ENCODE measurements at places on chromosomes 2 and 18.

DNA sequence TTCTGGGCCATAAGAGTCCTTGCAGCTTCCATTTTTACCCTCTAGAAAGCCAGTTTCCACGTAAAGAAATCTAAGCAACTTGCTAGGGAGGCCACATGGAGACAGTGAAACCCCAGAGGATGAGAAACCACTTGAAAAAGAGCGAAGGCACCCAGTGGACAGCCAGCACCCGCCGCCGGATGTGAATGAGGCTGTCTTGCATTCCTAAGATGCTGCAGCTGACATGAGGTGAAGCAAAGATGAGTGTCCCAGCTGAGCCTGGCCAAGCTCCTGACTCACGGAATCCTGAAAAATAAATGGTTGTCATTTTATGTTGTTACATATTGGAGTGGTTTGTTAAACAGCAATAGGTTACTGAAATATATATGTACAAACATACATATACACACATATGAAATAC lies 65.9 kb upstream of the STPG4 start:
- no peak for DNase-seq

DNA sequence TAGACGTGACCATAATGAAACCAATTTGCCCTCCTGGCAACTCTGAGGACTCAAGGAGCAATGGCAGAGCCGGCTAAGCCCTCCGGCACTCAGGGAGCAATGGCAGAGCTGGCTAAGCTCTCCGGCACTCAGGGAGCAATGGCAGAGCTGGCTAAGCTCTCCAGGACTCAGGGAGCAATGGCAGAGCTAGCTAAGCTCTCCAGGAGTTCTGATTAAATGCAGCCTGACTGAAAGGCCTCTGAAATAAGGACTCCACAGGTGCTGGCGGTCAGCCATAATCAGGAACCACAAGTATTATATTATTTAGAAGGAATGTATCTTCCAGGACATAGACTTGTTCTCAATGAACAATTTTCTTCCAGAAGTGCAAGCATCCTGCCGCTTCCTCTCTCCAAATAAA lies 65.2 kb downstream of the C2orf76 start:
- no peak for DNase-seq

GRCh38 chr18:66872277-66872676 lies 268.4 kb upstream of the CDH19 start:
- DNase-seq = no peak

DNA sequence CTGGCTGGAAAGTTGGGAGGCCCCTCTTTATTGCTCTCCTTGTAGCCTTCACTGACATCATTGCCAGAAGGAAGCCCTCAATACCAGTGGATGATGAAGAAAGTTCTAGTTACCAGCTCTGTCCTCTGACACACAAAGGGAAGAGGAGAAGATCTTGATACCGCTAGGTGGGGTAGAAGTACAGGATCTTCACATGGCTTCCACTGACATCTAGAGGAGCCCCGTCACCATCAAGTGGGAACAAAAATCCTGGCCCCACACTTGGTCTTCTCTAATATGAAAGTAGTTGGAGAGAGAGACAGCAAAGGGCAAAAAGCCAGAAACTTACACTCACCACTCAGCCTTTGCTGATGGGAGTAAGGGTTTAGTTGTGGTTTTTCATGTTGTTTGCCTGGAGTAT lies 12.4 kb downstream of the XIRP2 start:
- DNase-seq = no peak

- DNase-seq = no peak
Observed at GRCh38 chr2:129361688-129362087, 617.8 kb upstream of the RAB6C start.

DNA sequence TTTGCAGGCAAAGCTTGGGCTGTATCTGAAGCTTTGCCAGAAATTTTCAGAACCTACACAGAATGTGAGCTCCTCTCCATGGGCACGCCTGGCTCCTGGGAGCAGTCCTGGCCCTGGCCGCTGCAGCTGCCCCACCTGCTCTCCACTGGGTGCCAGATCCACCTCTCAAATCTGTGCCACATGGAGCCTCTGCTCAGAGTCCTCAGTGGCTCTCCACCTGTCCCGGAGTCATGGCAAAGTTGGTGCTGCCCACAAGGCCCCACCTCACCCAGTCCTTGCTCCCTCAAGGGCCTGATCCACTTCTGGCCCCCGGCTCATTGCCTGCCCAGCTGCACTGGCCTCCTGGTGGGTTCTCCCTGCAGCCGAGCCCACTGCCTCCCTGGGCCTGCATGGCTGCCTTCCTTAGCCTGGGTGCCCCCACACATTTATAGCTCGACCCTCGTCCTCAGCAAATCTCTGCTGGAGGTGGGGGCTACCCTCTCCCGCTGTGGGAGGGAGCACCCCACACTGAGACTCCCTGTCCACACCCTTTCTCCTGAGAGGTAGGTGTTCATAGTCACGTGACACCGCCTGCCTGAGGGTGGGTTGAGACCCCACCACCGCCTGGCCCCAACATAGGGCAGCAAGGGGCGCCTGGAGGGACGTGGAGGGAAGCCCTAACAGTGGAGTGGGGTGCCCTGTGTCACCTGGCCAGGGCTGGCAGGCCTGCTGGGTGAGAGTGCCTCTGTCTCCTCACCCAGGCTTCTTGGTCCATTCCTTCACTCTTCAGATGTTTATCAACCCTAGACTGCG lies 224.1 kb downstream of the SH3RF3 start:
- DNase-seq = peak; percentile 30

- DNase-seq = no peak
Observed at GRCh38 chr2:69973335-69973735, 11.9 kb upstream of the ASPRV1 start.

- DNase-seq = peak; percentile 42
Observed at GRCh38 chr2:240822280-240822847, 2.3 kb upstream of the KIF1A start.

- no peak for DNase-seq
Observed at GRCh38 chr2:233690444-233690843, 2.2 kb upstream of the UGT1A6 start.

DNA sequence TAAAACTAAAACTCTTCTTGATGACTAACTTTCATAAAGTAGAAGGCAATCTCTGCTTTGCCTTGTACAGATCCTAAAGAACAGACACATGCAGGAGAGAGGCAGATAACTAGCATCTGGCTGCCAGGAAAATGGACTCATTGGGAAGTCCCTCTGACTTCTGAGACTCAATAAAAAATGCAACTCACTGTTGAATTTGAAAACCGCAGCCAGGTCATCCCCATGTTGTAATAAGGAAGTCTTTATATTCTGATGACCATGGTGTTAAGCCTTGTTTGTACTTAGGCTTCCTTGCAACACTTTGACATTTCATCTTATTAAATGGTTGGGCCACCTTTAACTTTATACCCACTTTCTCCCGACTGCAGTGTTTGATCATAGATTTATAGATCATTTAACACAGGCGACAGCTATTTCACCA lies 375.1 kb upstream of the KCNH7 start:
- DNase-seq = no peak

DNA sequence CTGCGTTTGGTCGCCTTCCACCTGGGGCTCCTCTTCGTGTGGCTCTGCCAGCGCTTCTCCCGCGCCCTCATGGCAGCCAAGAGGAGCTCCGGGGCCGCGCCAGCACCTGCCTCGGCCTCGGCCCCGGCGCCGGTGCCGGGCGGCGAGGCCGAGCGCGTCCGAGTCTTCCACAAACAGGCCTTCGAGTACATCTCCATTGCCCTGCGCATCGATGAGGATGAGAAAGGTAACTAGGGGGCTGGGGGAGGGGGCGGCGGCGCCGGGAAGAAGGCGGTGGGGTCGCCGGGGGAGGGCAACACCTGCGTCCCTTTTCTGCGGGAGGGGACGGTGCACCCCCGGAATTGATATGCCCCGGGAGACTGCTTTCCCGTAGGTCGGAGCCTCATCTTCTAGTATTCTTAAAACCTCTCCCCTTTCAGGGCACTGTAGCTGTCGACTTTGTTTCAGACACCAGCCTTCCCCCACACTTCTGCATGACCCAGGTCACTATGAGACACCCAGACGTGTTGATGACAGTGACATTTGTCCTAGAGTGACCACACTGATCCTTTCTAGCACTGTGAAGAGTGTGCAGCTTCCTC lies 755 bp downstream of the SPAST start:
- DNase-seq = peak; percentile 59

DNA sequence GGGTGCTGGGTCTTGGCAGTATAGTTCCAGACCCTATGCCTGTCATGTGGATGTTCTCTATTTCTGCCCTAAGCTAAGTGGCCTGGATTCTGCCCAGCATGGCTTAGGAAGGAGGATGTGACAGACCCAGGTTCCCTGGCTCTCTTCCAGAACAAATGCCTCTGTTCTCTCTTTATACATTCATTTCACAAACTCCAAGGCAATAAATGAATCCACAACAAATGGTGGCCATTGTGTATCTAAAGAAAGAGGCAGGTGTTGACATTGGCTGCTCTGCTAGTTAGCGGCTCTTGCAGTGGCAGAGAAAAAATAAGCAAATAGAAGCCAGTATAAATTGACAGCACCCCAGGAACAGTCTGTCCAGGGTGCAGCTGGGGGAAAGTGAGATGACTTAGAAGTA lies 298.6 kb downstream of the SUCLG1 start:
- no peak for DNase-seq

GRCh38 chr2:177535958-177536504 lies 143.5 kb downstream of the AGPS start:
- no peak for DNase-seq

GRCh38 chr2:112839407-112840067 lies 3.0 kb upstream of the IL1B start:
- DNase-seq = no peak

DNA sequence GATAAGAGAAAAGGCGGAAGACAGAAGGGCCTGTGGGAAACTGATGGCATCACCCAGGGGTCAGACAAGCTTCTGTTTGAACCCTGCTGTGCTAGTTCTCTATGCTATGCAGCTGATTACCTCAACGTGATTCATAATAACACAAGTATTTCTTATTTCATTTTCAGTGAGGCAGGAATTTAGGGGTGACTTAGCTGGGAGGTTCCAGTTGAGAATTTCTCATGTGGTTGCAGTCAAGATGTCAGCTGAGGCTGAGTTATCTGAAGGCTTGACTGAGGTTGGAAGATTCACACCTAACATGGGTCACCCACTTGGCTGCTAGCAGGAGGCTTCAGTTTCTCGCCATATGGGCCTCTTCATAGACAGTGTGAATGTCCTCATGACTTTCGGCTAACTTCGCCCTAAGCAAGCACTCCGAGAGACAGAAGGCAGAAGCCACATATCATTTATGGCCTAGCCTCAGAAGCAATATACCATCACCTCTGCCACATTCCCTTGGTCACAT lies 34.0 kb upstream of the TMEM131 start:
- no peak for DNase-seq

DNA sequence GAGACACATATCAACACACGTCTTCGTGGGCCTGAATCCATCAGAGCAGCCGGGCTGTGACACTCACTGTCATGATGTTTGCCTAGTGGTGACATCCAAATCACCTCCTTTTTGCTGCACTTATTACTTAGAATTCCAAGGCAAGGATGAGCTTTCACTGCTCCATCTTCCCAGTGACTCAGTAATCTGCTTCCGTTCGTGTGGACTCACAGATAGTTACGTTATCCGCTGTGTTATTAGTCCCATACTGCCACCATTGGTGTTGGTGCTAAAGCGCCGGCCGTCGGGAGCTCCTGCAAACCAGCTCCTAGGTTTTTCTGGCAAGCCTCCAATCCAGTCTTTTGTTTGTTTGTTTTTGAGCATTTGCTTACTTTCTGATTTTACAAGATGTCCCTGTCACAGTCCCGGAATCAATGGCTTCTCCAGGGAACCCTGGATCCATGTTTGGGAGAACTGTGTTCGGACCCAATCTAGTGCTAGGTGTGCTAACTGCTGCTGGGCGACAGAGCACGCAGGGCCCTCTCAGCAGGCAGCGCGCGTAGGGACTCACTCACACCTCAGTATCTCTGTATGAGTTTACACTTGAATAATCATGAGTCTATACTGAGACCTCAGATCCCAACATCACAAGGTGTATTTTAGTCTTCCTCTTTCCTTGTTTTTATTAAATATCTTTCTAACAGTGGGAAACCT lies 42.6 kb downstream of the HDAC4 start:
- no peak for DNase-seq

DNA sequence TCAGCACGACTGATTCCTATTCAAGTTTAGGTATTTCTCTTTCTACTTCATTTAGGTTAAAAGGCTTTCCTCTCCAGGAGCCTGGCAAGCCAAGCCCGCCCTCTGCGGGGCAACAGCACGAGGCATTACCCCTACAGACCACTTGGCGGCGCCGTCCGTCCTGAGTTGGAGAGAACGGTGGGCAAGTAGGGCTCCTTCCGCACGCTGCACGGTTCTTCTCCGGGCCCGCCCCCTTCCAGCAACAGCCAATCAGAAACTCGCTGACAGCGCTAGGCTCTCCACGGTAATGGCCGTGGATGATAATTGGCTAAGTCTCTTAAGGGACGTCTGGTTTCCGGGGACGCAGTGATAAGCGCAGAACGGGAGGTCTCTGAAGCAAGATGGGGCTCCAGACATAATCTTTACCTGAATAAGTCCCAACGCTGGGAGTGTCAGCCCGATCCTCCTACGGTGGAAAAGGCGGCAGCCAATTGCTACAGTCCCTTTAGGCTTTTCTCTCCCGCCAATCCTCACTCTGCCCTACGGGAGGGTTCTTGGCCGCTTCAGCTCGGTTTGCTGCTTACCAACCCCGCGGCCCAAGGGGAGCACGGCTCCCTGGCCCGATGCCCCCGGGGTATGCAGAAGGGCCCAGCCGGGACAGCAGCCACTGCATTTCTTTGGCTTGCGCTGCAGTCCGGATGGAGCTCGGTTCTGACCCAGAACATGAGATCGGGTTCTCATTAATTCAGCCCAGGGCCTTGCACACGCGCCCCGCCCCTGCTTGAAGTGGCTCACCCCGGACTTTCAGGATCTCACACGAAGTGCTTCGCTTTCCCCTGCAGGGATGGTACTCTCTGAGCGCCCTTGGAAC lies 206.9 kb upstream of the PKDCC start:
- DNase-seq = peak; percentile 97

- no peak for DNase-seq
Observed at GRCh38 chr2:43080571-43081021, 145.8 kb downstream of the ZFP36L2 start.

- DNase-seq = no peak
Observed at GRCh38 chr2:12326449-12327190, 390.1 kb upstream of the TRIB2 start.

Measured in activated CD8-positive, alpha-beta memory T cell treated with anti-CD3 and anti-CD28 coated beads, Interleukin-2, amount 50 U/mL, for 48 hours (primary cell).